ENCODE measurements at places on chromosomes 13 and 19. TPM values are rescaled to one million over a fixed set of nuclear protein-coding genes. Genes with fewer than 3 reads are reported as not detected.
A peak's percentile ranks its signal among the peaks of the same experiment; 100 is the strongest.

The NDUFA13 gene
- 242 TPM for total RNA-seq

The ATP12A gene
- not detected for total RNA-seq

The ZNF492 gene
- total RNA-seq = 1.4 TPM

The NCR1 gene
- total RNA-seq = not detected

DNA sequence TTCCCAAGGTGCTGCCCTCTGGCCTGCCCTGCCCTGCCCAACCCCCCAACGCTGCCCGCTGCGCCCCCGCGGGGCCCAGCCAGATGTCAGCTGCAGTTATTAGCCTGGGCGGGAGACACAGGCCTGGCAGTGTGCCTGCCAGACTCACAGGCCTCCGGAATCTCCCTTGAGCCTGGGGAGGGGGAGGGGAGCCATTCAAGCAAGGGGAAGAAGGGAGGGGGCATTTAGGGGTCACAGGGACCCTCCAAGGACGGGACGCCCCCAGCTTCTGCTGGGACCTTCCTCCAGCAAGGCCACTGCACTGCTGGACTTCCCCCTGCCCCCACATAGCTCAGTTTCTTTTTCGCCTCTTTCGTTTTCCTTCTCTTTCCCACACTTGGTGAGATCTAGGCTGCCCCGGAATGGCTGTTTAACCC lies 2.6 kb upstream of the JUNB start:
- no peaks in the 10 kb centered on the region for H3K36me3 ChIP-seq
- H3K27ac ChIP-seq = peak overlapping the region; percentile 99
- DNase-seq = peak; percentile 94
- H3K4me1 ChIP-seq = peaks cover 74% of the 10 kb centered on the region

DNA sequence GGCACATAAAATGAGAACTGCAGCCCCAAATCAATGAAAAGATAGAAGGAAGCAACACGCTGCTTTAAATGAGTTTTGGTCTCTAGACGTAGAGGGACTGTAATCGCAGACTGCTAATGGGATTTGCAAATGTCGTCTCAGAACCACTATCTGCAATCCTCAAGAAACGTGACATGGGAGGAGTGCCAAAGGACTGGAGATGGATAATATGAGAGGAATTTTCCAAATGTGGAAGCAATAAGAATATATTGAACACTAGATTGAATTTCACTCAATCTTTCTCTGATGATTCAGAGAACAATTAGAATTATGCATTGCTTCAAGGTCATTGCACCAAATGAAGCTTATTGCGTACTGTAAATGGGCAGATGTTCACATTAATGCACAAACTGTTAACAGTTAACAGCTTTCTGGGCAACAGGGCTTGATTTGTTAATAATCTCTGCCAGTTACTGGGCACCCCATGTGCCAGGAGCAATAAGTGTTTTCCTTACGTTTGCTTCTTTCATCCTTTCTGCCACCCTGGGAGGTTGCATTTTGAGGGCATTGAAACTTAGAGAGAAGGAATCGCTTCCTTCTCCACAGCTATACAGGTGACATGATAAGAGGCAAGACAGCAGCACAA lies 62.8 kb upstream of the WASF3 start:
- H3K36me3 ChIP-seq = no peaks in the 10 kb centered on the region
- H3K27me3 ChIP-seq = no peaks in the 10 kb centered on the region
- peaks cover 44% of the 10 kb centered on the region for H3K4me1 ChIP-seq
- DNase-seq = peak; percentile 69
- H3K27ac ChIP-seq = peak overlapping the region; percentile 17
- no peak overlapping the region for H3K4me3 ChIP-seq

- H3K4me1 ChIP-seq = no peaks in the 10 kb centered on the region
- DNase-seq = no peak
- H3K27me3 ChIP-seq = no peaks in the 10 kb centered on the region
- no peak overlapping the region for H3K4me3 ChIP-seq
- no peaks in the 10 kb centered on the region for H3K36me3 ChIP-seq
- no peak overlapping the region for H3K27ac ChIP-seq
Measured at GRCh38 chr13:78971355-78972025, 312.5 kb upstream of the OBI1 start.

GRCh38 chr13:37546087-37546486 lies 52.5 kb downstream of the POSTN start:
- DNase-seq = no peak
- H3K4me3 ChIP-seq = no peak overlapping the region
- H3K36me3 ChIP-seq = no peaks in the 10 kb centered on the region
- no peak overlapping the region for H3K27ac ChIP-seq

DNA sequence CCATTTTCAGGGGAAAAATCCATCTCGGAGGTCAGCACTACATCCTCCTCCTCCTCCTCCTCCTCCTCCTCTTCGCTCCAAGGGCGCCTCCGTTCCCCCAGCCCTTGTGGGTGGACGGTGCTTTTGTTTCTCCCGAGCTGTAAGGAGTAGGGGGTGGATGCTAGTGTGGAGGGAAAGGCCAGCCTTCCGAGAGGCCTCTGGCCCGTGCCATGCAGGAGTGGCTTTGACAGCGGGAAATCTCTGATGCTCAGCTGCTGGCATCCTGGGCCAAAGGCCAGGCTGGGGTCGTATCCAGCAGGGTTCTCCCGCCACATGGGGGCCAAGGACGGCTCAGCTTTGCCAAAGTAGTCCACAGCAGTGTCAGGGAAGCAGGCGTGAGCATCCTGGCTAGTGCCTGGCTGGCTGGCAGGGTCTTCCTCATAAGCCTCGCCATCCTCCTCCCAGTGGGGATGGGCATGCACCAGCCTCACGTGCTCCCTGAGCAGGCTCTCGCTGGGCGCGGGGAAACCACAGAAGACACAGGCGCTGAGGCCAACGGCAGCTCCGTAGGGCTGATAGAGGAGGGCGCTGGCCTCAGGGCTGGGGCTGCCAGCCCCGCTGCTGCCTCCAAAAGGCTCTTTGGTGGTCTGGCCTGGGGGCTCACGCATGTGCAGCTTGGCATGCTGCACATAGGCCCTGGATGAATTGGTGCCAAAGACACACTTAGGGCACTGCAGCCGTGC lies 10.5 kb downstream of the WIZ start:
- peaks cover 28% of the 10 kb centered on the region for H3K4me1 ChIP-seq
- DNase-seq = peak; percentile 55
- H3K27ac ChIP-seq = no peak overlapping the region

DNA sequence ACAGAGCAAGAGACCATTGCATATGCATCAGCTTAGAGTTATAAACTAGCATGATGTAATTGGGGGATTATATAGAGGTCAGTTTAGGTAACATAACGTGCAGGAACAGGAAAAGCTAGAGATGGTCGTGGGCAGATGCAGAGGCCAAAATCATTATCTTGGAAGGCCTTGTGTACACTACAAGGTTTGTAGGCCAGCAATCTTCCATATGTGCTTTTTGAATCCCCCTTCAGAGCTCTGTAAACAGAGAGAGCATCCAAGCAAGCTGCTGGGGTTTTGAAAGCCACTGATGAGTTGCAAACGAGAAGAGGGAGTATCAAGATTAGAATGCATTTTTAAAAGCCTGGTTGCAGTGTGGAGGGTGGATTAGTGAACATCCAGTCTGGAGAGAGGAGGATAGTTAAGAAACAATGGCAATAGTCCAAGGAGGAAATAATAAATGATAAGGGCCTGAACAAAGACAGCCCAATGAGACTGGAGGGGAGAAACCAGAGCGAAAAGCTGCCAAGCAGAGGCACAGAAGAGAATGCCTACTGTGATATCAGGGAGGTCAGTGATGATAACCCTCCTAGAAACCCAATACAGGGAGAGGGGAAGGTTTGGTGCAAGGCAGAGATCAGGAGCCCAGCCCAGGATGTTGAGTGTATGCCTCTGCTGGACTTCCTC lies 109.6 kb downstream of the ZAR1L start:
- no peak for DNase-seq
- H3K36me3 ChIP-seq = peaks cover 27% of the 10 kb centered on the region
- no peak overlapping the region for H3K27ac ChIP-seq
- no peaks in the 10 kb centered on the region for H3K27me3 ChIP-seq
- no peaks in the 10 kb centered on the region for H3K4me1 ChIP-seq

DNA sequence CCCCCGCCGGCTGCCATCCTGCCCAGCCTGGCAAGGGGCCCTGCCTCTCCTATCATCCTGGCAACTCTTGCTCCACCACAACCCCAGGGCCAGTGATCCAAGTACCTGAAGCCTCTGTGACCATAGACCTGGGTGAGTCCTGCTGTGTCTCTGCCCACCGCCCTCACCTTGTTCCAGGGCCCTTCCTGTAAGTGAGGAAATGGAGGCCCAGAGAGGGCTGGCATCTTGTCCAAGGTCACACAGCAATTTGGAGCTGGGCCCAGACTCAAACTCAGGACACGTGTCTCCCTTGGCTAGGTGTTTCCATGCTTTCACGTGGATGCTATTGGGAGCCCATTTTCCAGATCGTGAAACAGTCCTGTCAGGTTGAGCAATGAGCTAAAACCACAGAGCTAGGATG lies 3.7 kb downstream of the CREB3L3 start:
- peaks cover 13% of the 10 kb centered on the region for H3K27me3 ChIP-seq
- no peaks in the 10 kb centered on the region for H3K36me3 ChIP-seq
- no peak for DNase-seq
- no peak overlapping the region for H3K4me3 ChIP-seq

DNA sequence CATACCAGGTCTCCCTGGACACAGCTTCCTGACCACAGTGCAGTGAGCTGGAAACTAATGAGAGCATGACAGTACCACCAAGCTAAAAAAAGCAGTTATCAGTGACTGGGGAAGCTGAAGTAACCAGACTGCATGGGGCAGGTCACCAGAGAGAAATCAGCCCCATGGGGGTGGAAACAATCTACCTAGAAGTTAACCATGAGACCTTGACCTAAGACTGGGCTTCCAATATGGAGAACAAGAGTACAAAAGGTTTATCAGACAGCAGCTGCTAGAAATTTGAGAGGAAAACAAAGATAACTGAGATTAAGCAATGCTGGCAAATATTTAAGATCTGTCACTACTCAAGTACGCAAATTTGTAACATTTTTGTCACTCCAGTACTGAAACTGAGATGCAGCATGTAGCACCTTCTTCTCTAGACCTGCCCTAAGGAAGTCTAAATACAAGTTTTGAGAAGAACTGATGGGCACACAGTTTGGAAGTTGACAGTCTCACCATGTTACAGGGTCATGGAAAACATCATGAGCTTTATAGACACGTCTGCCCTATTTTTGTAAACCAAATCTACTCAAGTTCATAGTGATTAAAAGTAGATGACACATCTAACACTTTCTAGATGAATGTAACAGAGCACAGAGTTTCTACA lies 2641.8 kb upstream of the PCDH20 start:
- DNase-seq = no peak
- H3K27me3 ChIP-seq = no peaks in the 10 kb centered on the region
- H3K4me3 ChIP-seq = no peak overlapping the region
- H3K27ac ChIP-seq = no peak overlapping the region
- H3K36me3 ChIP-seq = no peaks in the 10 kb centered on the region

- peak; percentile 56 for DNase-seq
- H3K4me3 ChIP-seq = no peak overlapping the region
- H3K4me1 ChIP-seq = no peaks in the 10 kb centered on the region
- H3K27ac ChIP-seq = no peak overlapping the region
- H3K27me3 ChIP-seq = peaks cover 31% of the 10 kb centered on the region
Measured at GRCh38 chr13:101919541-101920181, 467.2 kb downstream of the ITGBL1 start.
